ENCODE measurements at places on chromosomes 11 and 22.

- no peak for DNase-seq
Observed at GRCh38 chr11:126111458-126112116, 48.9 kb upstream of the CDON start.

- DNase-seq: peak; percentile 47
Observed at GRCh38 chr11:112795142-112795815, 165.9 kb upstream of the NCAM1 start.

DNA sequence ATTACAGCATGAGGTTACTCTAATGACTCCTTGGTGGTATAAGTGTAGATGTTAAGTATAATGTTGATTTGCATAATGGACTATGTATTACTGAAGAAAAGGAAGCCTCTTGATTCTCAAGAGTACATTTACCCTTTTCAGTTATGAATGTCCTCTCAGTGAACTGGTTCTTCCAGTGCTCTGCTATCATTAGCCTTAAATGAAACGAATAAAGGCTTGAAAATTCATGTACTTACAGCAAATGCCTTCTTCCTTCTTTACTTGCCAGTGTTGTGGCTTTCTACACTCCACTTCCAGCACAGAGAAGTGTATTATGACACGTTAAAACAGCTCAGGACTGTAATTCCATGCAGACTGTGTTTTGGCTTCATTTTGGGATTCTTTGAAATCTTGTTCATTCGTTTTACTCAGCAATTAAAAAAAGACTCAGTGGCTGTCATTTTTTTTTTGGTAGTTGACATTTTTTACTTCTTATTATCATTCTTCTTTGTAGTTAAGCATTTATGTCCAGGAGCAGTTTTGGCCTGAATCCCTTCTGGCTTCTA is 96.9 kb downstream of the MTMR3 start:
- peak; percentile 37 for DNase-seq

DNA sequence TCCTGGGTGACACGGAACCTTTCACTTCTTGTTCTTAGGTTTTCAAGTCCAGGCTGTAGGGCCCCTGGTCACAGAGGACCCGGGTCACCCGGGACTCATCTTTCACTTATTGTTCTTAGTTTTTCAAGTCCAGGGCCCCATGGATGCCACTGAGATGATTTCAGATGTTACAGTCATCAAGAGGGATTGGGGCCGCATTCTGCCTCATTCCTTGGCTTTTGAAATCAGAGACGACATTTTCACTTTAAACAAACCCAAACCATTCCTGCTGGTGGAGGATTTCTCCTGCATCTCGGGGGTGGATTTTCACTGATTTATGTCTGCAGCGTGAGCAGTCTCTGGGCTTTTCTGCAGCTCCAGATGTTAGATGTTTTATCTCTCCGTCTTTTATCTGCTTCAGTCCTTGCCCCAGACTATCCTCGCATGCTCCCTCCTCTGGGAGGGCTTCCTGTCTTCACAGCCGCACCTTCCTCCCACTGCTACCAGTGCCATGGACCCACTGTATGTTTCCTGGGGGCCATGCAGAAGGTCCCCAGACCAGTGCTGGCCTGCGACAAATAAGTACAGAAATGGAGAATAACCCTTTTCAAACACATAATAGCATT is 27.4 kb downstream of the FBLN1 start:
- peak; percentile 33 for DNase-seq

- no peak for DNase-seq
Observed at GRCh38 chr11:112614605-112615004, 346.6 kb upstream of the NCAM1 start.

GRCh38 chr22:42964994-42965699 is 49.8 kb downstream of the PACSIN2 start:
- no peak for DNase-seq

DNA sequence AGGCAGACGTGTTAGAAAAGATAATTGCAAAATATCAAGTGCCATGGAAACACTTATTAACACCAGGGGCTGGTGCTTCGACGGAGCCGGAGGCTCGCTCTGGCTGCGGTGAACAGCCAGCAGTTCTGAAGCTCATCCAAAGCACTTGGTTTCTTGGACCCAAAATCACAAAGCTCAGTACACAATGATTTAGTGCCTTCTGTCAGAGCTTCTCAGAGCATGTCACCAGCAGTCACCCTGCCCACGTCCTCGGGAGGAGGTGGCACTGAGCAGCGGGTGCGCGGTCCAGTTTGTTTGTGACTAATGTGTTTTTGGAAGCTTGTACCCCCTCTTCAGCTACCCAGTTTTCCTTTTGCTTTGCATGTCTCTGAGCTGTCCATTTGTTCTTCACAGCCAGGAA is 58.7 kb upstream of the KIRREL3 start:
- no peak for DNase-seq

DNA sequence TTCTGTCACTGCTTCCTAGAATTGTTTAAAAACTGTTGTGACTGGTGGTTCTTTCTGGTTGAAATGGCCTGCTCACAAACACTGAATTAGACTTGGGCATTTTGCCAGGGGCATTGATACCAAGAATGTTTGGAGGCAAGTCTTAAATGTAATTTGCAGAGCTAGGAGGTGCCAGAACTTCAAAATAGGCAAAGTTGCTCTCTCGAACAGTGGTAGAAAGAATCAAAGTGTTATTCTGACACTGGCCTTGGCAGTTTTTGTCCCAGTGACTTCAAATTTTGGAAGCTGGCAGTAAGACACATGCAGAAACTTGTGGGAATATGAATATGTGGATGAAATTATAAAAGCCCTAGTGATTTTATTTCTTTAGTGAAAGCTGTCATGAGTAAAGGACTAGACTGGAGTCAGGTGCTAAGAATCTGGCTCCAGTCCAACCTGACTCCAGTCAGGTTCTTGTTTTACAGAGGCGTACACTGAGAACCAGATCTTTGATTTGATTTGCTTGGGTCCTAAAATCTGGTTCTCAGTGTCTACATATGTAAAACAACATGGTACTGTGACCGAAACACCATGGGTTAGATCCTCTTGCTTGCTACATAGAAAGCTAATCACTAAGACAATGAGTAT is 20.9 kb downstream of the SVIP start:
- peak; percentile 55 for DNase-seq

- DNase-seq: no peak
Observed at GRCh38 chr11:1118755-1119603, 38.8 kb upstream of the MUC5AC start.

DNA sequence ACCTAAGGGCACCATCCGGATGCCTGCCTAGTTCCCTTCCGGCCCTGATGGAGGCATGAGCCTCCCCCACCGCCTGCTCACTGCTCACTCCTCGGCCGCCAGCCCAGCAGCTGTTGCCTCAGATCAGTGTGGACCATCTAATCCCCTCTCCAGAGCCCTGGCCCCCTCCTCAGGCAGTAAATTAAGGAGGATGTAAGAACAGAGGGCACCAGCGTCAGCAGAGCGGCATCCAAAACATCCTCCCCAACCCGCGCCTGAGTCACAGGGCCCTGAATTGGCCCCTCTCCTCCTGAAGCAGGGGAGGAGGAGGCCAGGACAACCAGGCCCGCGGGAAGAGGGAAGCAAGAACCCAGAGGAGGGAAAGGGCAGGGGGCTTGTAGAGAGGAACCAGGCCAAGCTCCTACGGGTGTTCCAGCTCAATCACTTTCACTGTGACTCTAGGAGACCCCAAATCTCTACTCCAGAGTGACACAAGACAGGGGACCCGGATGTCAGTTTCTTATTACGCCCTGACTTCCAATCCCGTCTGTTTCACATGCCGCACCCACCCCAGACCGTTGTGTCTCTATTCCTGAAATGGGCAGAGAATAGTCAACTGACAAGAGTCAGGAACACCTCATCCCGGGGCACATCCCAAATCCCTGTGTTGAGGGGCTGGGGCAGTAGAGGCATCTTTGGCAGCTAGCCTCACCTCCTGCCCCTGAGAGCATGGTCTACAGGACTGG is 31.3 kb upstream of the MYOD1 start:
- DNase-seq: no peak
